Activated CD8-positive, alpha-beta memory T cell treated with anti-CD3 and anti-CD28 coated beads for 24 hours (primary cell): ENCODE measurements at places on chromosomes 11 and 22.

GRCh38 chr22:33569018-33569417 is 351.3 kb downstream of the LARGE1 start:
- DNase-seq = no peak

- DNase-seq = no peak
These were observed 86.6 kb downstream of the RTL6 start for GRCh38 chr22:44411226-44412135.

GRCh38 chr22:35037089-35037488 is 28.9 kb upstream of the ISX start:
- no peak for DNase-seq

DNA sequence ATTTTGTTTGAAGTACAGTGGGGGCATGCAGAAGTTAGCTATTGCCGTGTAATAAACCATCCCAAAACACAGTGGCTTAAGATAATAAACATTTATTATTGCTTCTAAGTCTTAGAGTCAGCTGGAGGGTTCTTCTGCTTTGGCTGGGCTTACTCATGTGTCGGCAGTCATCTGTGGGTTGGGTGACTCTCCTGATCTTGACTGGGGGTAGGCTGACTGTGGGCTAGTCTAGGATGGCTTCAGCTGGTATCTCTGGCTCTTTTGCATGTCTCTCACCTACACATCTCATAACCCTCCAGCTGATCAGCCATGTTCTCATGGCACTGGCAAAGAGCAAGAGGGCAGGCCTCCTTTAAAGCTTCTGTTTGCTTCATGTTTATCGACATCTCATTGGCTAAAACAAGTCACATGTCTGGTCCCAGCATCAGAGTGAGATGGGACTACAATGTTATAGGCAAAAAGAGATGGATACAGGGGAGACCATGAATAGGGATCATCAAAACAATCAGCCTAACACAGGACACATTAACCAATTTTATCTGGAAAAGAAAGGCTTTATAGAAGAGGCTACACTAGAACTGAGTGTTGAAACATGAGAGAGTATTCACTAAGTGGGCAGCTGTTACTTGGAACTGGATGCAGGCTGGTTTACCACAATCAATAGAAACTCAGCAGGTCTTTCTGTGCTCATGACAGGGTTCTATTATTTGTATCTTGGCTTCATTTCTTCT is 5.1 kb downstream of the LRRC51 start:
- no peak for DNase-seq

- DNase-seq = no peak
These were observed 42.1 kb upstream of the TTC12 start for GRCh38 chr11:113272281-113272680.

DNA sequence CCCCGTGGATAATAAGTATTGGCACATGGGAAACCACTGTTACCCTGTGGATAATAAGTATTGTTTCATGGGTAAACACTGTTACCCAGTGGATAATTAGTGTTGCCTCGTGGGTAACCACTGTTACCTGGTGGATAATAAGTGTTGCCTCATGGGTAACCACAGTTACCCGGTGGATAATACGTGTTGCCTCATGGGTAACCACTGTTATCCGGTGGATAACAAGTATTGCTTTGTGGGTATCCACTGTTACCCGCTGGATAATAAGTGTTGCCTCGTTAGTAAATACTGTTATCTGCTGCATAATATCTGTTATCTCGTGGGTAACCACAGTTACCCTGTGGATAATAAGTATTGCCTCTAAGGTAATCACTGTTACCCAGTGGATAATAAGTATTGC is 25.5 kb upstream of the NXPE4 start:
- no peak for DNase-seq

GRCh38 chr11:43830928-43831440 is 49.6 kb upstream of the ALKBH3 start:
- peak; percentile 65 for DNase-seq

DNA sequence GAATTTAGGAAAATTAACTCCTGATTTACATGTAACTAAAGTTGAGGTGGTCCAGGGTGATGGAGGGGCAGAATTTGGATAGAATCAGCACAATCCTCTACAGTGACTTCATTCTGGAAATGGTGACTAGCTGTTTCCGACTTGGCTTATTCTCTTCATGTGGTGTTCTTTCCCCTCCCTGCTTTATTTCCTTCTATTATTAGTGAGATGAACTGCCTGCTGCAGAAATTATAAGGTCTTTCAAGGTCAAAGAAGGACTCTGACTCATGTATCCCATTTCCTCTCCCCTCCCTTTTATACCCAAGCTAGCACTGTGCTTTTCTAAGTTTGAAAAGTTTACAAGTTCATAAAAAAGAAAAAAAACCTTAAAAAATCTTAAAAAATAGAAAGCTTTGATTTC is 12.2 kb upstream of the MRPL17 start:
- DNase-seq = no peak

DNA sequence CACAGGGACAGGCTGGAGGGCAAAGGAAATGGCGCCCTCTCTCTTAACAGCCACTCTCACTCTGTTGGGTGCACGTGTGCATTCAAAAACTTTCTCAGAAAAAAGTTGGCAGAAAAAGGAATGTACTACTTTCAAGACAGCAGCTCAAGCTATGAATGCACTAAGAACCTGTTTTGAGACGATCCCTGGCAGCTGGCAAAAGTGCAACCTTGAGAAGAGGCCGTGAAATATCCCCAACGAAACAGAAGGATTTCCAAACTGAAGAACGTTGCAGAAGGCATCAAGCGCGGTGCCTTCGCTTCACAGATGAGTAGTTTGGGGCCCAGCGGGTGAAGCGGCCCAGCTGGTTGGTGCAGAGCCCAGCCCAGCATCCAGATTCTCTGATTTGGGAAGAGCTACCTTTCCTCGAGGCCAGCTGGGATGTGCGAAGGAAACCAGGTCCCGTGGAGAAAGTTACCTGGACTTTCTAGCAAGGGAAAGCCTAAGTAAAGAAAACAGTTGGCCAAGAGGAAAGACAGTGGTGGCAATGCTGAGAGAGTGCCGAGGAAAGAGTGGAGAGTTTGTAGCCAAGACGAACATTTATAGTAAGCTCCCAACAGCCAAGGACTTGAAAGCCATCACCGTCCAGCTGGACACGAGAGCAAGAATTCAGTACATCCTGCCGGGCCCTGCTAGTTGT is 16.3 kb downstream of the IFT27 start:
- no peak for DNase-seq
